ENCODE measurements at places on chromosomes 3 and 15. TPM values are rescaled to one million over a fixed set of nuclear protein-coding genes. Genes with fewer than 3 reads are reported as not detected.

- H3K27me3 ChIP-seq: peaks cover 4% of the 10 kb centered on the region
- H3K36me3 ChIP-seq: no peaks in the 10 kb centered on the region
- DNase-seq: peak; percentile 50
- no peak overlapping the region for H3K4me3 ChIP-seq
- no peak overlapping the region for H3K27ac ChIP-seq
- H3K4me1 ChIP-seq: no peaks in the 10 kb centered on the region
Observed at GRCh38 chr15:57609805-57610529, 18.3 kb downstream of the MYZAP start.

GRCh38 chr3:73855813-73856212 lies 231.1 kb upstream of the PDZRN3 start:
- H3K27ac ChIP-seq: no peak overlapping the region
- H3K4me3 ChIP-seq: no peak overlapping the region
- peaks cover 12% of the 10 kb centered on the region for H3K27me3 ChIP-seq
- no peak for DNase-seq

DNA sequence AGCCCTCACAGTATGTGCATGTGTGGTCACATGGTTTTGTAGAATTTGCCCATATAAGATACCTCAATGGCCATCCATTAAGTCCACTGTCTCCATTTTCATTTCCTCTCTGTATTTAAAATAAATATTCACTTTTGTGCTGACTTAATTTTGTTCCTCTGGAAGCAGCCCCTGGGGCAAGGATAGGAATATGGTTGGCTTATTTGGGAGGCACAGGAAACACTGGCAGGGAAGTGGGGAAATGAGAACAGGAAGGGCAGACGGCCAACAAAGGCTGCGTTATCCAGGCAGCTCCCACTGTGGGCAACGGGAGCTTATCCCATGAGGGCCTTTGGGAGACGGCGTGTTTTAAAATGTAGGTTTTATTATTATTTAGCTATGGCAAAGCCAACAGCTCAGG lies 148.6 kb downstream of the SHQ1 start:
- DNase-seq: no peak
- no peak overlapping the region for H3K4me3 ChIP-seq
- H3K4me1 ChIP-seq: 0 out of 2 replicates have a peak, but pooled peaks cover 1% of the 10 kb centered on the region
- no peaks in the 10 kb centered on the region for H3K36me3 ChIP-seq
- H3K27me3 ChIP-seq: peaks cover 27% of the 10 kb centered on the region

DNA sequence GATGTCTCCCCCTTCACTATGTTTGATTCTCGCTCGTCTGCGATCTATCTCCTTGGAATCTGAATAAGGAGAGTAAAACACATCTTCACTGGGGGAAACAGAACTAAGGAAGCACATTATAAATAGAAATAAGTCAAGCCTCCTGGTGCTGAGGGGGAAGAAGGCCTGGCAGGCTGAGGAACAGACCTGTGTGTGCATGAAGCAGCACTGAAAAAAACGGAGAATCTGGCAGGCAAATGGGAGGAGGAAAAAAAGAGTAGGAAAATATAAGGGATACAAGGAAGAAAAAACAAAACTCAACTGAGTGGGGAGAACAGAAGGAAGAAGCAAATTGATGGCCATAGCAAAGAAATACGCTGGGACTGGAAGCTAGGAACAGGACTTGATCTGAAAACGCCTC lies 25.7 kb downstream of the PARP16 start:
- no peak overlapping the region for H3K27ac ChIP-seq
- H3K27me3 ChIP-seq: no peaks in the 10 kb centered on the region
- no peak overlapping the region for H3K4me3 ChIP-seq
- DNase-seq: no peak

DNA sequence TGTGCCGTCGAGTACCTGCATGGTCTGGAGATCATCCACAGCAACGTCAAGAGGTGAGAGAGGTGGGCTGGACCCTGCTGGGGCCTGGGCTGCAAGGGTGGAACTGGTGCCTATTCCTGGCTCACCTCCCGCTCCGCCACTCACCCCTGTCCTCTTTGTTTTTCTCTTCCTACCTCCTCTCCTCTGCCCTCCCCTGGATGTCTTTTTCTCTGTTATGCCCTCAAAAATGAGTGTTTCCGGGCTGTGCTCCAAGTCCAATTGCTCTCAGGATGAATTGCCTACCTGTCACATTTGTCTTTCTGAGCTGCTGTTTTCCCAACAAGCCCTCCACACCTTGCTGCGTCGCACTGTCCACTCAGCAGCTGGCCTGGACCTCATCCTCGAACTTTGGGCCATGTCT lies 28.5 kb upstream of the TATDN2 start:
- no peak for DNase-seq
- no peaks in the 10 kb centered on the region for H3K27me3 ChIP-seq
- peaks cover 8% of the 10 kb centered on the region for H3K4me1 ChIP-seq
- no peak overlapping the region for H3K27ac ChIP-seq
- H3K4me3 ChIP-seq: no peak overlapping the region
- H3K36me3 ChIP-seq: peaks cover 20% of the 10 kb centered on the region

DNA sequence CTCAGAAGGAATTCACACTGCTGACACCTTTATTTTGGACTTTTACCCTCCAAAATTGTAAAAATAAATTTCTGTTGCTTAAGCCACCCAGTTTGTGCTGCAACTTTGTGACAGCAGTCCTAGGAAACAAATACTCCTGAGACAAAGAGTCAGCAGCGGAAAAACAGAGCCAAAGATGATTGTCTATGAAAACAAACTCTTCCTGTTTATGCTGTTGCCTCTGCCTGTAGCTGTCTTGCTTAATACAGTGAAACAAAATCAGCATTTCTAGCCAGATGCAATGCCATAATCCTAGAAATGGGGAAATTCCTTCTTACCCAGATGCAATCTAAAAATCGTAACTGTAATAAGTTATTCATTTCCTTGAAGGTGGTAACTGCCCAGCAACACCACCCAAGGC lies 387.5 kb upstream of the ATP11B start:
- H3K36me3 ChIP-seq: no peaks in the 10 kb centered on the region
- H3K4me3 ChIP-seq: no peak overlapping the region
- DNase-seq: no peak
- no peak overlapping the region for H3K27ac ChIP-seq

- H3K27ac ChIP-seq: no peak overlapping the region
- H3K4me1 ChIP-seq: peaks cover 21% of the 10 kb centered on the region
- no peak overlapping the region for H3K4me3 ChIP-seq
- no peaks in the 10 kb centered on the region for H3K27me3 ChIP-seq
Observed at GRCh38 chr15:40937762-40938535, 8.8 kb downstream of the DLL4 start.

- H3K4me1 ChIP-seq: peaks cover 8% of the 10 kb centered on the region
- no peaks in the 10 kb centered on the region for H3K36me3 ChIP-seq
- H3K4me3 ChIP-seq: no peak overlapping the region
- H3K27ac ChIP-seq: no peak overlapping the region
- H3K27me3 ChIP-seq: peaks cover 2% of the 10 kb centered on the region
Observed at GRCh38 chr3:183486472-183486871, 58.1 kb upstream of the MCF2L2 start.

DNA sequence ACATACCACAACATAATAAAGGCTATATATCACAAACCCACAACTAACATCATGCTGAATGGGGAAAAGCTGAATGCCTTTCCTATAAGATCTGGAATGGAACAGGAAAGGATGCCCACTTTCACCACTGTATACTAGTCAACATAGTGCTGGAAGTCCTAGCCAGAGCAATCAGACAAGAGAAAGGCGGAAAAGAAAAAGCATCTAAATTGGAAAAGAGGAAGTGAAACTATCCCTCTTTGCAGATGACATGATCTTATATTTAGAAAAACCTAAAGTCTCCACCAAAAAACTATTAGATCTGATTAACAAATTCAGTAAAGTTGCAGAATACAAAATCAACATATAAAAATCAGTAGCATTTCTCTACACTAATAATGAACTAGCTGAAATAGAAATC lies 14.6 kb upstream of the PIK3CA start:
- H3K27ac ChIP-seq: no peak overlapping the region
- no peaks in the 10 kb centered on the region for H3K36me3 ChIP-seq
- H3K4me3 ChIP-seq: no peak overlapping the region
- DNase-seq: no peak
- H3K27me3 ChIP-seq: no peaks in the 10 kb centered on the region
- H3K4me1 ChIP-seq: no peaks in the 10 kb centered on the region

Gene SIDT1
- not detected for total RNA-seq

Gene POLQ
- 5.0 TPM for total RNA-seq

Gene SKOR1
- not detected for total RNA-seq

Gene ESYT3
- under 0.01 TPM for total RNA-seq

Data from IMR-90 (cell line).